ENCODE measurements at places on chromosomes 4 and X.

DNA sequence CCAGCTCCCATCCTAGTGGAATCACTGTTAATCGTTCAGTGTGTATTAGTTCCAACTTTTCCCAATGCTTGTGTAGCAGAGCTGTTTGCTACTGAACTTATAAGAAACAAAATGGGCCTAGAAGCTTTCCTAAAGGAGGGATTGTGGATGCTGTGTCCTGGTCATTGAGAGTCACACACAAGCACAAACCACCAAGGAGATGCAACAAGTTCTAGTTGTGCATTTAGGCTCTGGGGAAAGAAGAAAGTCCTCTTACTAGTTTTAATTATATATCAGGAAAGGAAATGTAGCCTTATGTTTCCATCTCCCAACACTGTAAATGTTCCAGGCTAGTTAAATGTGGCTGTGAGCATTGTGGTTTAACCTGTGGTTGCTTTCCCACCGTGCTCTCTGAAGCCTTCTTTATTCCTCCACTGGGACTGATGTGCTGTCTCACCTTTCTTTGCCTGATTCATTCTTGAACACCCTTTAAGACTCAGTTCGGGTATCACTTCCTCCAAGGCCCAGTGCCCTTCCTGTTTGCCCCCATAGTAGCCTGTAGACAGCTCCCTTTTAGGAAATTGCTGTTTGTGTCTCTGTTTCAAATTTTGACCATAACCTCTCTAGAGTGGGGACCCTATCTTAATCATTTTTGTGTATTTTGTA is 34.3 kb downstream of the ATP10D start:
- DNase-seq = no peak

- no peak for DNase-seq
Measured at GRCh38 chr4:23909671-23910070, 19.8 kb upstream of the PPARGC1A start.

DNA sequence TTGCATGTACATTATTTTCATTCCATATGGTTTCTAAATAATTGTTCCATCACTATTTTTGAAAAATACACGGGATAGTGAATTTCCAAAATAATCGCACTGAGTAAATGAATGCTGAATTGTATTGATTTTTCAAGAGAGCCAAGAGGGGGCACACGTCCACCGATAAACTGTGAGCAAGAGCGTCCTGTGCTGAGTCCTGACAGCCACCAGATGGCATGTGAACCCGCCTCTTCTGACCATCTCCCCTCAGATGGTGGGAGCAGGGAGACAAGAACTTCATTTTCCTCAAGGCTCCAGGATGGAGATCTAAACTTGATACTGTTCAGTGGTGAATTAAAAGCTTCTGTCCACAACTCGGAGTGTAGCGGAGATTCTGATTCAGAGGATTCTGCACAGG is 30.6 kb upstream of the IL9R start:
- peak; percentile 54 for DNase-seq

GRCh38 chr4:2291705-2292645 is 30.1 kb upstream of the MXD4 start:
- no peak for DNase-seq

GRCh38 chr4:188942606-188943005 is 803.4 kb downstream of the TRIML1 start:
- no peak for DNase-seq

DNA sequence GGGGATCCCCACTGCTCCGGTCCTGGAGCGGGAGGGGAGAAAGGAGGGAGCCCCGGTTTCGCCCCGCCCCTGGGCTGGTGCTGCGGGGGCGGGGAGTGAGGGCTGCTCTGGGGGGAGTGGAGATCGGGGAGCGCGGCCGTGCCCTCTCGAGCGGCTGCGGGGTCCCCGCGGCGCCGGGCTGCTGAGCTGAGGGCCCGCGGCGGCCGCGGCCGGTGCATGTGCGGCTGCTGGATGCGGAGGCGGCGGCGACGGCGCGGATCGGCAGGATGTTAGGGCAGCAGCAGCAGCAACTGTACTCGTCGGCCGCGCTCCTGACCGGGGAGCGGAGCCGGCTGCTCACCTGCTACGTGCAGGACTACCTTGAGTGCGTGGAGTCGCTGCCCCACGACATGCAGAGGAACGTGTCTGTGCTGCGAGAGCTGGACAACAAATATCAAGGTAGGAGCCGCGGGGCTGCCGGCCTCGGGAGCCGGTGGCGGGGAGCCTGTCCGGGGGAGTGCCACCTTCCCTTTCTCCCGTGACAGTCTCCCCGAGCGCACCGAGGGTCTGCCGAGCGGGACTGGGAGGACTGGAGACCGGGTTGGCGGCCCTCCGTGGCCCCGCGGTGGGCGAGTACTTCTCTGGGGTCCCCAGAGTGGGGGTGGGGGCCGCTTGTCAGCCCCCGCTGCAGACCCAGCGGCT is at the start of gene ING2:
ING2 (plus strand) TSS at position 129 of the 681 bp plus-strand sequence; CDS start at position 267, 138 bp downstream.
- no peak for DNase-seq

GRCh38 chrX:40543661-40544328 is 37.0 kb upstream of the ATP6AP2 start:
- DNase-seq = no peak

DNA sequence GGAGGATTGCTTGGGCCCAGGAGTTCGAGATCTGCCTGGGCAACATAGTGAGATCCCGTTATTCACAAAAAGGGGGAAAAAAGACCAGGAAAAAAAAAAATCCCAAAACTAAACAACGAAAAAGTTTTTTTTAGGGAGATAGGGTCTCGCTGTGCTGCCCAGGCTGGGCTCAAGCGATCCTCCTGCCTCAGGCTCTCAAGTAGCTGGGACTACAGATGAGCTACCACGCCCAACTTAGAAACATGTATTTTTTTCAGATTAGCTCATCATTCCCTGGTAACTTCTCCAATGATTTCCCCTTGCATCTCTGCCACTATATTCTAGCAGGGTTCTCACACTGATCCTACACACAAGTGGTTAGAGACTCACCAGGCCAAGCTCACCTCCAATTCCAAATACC is 24.4 kb upstream of the IRAK1 start:
- DNase-seq = no peak

DNA sequence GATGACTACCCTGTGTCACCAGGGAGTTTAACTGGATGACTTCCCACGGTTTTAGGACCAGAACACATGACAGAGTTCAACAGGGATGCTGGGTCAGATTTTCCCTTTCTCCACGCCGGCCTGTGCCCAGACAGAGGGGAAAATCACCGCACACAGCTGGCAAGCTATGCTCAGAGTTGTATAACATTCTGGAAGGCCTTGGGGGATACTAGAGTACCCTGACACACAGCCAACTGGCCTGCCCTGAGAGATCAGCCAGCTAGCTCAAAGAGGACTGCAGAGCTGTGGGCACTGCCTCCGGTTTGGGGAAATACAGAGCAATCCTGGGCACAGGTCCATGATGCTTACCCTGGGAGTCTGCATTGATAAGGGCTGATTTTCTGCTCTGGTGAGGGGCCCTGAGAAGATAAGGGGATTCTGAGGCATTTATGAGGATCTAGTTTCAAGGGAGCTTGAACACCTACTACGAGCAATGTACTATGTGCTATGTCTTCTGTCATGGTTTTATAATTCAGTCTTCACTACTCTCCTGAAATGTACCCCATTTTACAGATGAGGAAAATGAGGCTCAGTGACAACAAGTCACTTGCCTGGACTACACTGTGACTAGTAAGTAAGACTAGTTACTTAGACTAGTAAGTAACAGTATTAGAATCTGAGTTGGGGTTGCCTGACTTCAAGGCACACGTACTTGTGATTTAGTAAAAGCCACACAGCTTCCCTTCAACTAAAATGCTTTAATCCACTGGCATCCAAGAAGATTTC is 14.7 kb downstream of the C4orf54 start:
- no peak for DNase-seq

- DNase-seq = peak; percentile 77
Measured at GRCh38 chr4:38523524-38524448, 140.2 kb upstream of the KLF3 start.

GRCh38 chrX:11269996-11270395 is 23.2 kb upstream of the AMELX start:
- no peak for DNase-seq

- no peak for DNase-seq
Measured at GRCh38 chr4:156330436-156331031, 376.9 kb upstream of the CTSO start.

DNA sequence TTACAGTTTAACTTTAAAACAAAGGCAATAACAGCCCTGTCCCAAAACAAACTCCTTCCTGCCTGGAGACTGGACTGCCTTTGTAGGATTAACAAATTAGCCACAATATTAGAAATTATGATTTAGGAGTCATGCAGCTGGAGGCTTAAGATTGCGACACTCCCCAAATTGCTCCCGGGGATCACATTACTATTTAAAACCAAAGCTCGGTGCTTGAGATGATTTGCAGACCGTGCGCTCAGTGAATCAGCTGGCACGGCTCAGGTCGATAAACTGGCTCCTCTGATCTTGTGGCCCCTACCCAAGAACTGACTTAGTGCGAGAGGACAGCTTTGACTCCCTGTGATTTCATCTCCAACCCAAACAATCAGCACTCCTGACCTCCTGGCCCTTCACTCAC is 829.3 kb downstream of the NLGN4X start:
- no peak for DNase-seq

- DNase-seq = no peak
Measured at GRCh38 chr4:93810340-93810992, 18.1 kb upstream of the ATOH1 start.

DNA sequence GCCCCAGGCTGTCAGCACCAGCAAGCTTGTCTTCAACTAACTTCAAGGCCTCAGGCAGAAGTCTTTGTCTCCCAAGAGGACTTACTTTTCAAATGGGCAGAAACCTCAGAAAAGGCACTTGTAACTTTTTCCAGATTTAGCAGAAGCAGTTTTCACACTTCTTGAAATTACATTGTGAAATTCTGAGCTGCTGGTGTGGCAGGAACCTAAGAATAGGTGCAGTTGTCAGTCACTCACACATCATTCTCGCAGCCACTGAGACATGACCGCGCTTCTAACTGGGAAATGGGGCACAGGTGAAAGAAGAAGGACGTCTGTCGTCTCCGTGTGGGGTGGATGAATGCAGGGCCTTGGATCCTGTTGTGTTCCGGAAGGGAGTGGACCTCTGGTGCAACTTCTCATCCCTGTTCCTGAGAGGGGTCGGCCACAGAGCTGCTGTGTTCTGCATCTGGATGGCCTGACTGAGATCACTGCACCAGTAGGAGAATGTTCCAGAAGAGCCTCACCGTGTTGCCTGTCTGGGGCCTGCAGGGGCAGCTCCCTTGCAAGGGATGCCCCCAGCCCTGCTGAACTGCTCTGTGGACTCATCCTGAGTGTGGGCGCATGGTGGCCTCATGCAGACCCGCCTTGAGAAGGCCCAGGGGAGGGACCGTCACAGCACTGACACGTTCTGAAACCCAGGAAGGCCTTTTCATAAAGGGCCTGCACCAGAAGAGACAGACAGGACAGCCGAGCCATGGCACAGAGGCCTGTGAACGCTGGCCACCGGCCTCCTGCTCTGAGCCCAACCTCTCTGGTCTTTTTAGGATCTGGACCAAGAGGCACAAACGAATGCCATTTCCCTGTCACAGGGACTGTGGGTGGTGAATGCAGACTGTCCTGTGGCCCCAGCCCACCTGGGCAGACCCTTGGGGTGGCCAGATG is 18.7 kb downstream of the NAT8L start:
- no peak for DNase-seq

- no peak for DNase-seq
Measured at GRCh38 chrX:101749436-101749835, 89.8 kb upstream of the ARMCX2 start.

GRCh38 chrX:51608126-51608525 is 10.6 kb downstream of the CENPVL3 start:
- no peak for DNase-seq

GRCh38 chr4:1693131-1693896 is 9.2 kb upstream of the FAM53A start:
- peak; percentile 80 for DNase-seq

DNA sequence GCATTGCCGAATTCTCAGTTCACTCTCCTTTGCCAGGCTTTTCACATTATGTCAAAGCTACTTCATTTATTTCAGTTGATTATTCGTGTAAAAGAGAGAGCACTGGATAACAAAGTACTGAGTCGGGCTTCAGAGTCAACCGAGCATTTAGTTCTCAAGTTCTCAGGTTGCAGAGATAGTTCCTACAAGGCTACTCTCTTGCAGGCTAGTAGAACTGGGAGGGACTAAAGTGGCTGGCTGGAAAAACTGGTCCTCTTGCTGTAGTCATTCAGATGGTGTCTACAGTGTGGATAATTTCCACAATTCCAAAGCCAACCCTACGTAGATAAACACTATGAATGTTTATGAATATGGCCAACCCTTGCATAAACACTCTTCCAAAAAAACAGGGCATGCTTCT is 4.6 kb upstream of the CCNG2 start:
- DNase-seq = no peak

DNA sequence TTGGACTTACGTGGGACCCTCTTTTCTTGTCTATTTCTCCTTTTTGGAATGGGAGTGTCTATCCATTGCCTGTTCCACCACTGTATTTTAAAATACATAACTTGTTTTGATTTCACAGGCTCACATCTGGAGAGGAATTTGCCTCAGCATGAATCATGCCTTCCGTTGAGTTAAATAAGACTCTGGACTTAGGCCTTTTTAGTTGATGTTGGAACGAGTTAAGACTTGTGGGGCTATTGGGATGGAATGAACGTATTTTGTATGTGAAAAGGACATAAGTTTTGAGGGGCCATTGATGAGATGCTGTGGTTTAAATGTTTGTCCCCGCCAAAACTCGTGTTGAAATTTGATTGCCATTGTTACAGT is 66.2 kb downstream of the BEX3 start:
- DNase-seq = no peak

DNA sequence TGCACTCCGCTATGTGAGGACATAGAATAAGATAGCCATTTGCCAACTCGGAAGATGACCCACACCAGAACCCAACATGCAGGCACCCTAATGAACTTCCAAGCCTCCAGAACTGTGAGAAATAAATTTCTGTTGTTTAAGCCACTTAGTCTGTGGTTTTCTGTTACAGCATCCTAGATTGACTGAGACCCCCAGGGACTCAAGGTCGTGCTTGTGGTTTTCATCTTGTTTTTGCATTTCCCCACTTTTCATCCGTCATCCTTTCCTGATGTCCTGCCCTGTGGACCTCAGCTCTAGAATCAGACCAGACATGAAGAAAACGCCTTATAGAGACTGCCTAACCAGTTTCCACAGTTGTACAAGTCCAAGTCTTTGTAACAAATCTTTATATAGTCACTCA is 54.4 kb downstream of the MCUB start:
- no peak for DNase-seq

- DNase-seq = no peak
Measured at GRCh38 chr4:99653916-99654315, 3.7 kb downstream of the C4orf54 start.

DNA sequence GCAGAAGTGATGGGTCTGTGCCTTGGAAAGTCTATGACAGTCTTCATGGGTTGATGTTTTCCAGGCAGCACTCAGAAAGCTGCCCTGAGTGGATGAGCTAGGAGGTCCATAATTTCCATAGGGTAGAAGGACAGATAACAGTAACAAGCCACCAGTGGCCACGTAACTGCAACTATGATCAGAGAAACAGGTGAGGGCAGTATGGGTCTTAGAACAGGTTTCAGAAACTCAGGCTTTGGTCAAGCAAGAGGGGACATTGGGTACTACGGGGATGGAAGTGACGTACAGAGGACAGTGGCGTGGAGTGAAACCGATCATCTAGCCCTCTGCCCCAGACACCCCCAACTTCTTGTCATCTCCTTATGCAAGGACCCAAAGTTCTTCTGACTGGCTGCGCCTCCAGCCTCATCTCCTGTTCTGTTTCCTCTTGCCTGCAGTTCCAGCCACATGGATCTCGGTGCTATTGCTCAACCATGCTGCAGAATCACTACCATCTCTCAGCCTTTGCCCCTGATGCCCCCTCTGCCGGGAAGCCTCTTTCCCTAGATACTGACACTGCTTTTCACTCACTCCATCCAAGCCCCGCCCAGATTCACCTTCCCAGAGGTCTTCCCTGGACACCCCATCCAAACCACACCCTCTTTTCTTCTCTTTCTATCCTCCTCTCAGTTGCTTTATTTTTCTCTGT is 123.4 kb downstream of the MFAP3L start:
- no peak for DNase-seq

Data from activated CD4-positive, alpha-beta memory T cell treated with anti-CD3 and anti-CD28 coated beads, Interleukin-2, amount 10 ng/mL, durations not matched to agents 7 days and 5 days (primary cell).